ENCODE measurements at places on chromosomes 7 and 10.

- DNase-seq, result no peak
Measured at GRCh38 chr10:90313576-90314325, 544.1 kb downstream of the HTR7 start.

DNA sequence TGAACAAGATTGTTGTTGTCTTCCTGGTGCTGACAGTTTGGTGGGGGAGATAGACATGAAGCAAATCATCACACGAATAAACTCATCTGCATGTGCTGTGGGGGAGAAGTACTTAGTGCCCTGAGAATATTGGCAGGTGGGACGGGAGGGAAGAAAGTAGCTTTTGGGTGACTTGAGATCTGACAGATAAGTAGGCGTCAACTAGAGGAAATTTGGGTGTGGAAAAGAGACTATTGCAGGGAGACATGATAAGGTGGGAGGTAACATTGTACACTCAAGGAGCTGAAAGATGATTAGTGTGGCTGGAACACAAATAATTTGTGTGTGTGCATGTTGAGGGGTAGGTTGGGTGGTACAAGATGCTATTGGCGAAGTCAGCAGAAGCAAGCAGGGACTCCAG, 30.1 kb downstream of the CNNM2 start:
- no peak for DNase-seq

GRCh38 chr7:6479067-6479466, 31.3 kb upstream of the DAGLB start:
- no peak for DNase-seq

DNA sequence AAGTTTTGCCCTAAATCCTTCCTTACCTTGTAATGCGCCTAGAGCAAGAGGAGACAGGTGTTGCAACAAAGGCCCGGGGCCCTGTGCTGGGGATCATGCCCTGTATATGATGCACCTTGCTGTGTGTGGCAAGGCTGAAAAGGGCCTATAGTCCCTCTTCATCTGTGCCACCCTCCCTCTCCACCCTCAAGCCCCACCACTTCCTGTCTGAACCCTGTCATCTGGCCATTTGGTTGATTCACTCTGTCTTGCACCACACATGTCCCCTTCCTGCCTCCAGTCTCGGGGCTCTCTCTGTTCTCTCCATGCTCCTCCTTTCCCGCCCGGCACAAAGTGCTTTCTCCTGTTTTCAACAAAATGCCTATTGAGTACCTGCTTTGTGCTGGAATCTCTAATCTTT, 11.5 kb upstream of the MALSU1 start:
- DNase-seq, result no peak

GRCh38 chr7:139452958-139453672, 30.4 kb downstream of the KLRG2 start:
- DNase-seq, result no peak

All from activated CD8-positive, alpha-beta memory T cell treated with anti-CD3 and anti-CD28 coated beads, Interleukin-2, amount 50 U/mL, for 4 hours (primary cell).